ENCODE measurements at places on chromosomes 7 and 10. TPM values are rescaled to one million over a fixed set of nuclear protein-coding genes. Genes with fewer than 3 reads are reported as not detected.

DNA sequence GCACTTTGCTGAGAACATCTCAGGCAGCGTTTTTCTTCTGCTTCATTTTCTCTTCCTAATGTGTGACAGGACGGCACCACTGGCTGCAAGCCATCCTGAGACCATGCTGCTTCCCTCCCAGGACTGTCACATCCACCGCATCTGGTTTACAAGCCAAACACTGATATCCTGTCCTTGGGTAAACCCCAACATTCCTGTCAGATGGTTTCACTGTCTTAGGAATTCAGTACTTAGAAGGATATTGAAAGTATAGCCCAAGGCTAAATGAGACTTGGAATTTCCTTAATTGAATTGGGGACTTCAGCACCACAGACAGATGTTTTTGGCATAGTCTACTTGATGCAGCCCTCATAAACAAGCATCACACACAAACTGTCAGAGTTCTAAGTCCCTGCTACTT, 74.2 kb upstream of the PLXNA4 start:
- no peak for DNase-seq

DNA sequence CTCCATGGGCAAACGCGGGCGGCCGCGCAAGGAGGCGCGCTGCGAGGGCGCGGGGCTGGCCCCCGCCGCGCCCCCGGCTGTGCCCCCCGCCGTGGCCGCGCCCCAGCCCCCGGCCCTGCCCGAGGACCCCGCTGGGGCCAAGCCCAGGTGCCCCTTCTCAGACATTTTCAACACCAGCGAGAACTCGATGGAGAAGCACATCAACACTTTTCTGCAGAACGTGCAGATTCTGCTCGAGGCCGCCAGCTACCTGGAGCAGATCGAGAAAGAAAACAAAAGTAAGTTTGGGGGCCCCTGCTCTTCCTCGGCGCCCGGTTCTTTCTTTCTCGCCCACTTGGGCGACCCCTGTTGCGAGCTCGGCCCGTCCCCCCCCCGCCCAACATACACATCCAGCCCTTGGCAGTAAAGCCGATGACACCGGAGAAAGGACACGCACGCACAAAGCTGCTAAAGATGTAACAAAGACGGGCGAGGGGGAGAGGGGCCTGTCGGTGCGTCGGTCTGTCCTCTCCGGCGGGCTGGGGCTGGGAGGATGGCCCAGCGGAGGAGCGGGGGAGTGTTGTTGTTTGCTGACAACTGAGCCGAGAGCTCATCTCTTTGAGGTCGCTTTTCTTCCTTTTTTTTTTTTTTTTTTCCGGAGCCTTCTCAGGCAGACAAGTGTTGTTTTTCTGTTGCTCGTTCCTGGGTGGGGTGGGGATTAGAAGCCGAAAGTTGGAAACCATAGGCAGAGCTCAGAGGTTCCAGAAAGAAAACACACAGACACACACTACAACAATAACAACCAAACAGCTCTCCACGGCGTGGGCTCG, 604 bp downstream of the MXI1 start:
- peak; percentile 61 for DNase-seq

DNA sequence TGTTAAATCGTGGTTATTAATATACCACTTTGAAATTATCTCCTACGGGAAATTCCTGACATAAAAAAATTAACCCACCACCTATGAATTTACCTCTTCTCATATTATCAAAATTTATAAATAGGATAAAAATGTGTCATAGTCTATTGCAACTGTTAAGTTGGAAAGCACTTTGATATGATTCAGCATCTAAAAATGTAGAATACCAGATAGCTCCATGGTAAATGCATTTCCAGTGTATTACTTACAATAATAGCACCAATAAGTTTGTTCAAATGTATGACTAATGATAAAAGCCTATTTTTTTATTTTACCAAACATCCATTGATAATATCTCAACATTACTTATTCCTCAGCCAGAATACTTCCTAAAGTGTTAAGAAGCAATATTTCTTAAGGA, 13.6 kb upstream of the KCND2 start:
- DNase-seq = no peak

Gene ITIH5
- total RNA-seq = 3.8 TPM

Gene TRIM50
- 0.16 TPM for total RNA-seq

DNA sequence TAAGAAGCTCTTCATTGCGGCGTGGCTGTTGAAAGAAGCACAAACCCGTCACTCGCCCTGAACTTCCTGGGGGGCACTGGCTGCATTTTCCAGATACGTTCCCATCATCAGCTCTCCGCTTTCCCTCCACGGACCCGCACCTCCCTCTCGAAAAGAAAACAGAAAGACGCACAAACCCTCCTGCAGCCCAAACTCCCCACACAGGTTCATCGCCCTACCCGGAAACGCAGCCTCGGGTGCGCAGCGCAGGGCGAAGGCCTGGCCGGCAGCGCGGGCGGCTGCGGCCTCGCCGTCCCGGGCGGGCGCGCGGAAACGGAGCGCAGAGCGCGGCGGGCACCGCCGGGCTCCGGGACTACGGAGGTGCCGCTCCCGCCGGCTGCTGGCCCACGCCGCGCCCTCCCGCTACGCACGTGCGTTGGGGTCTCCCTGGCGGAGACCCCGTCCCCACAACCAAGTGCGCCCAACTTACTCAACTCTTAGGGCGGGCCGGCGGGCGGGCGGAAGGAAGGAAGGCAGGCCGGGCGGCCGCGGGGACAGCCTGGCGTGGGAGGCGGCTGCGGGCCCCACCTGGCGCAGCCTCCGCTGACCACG, 822 bp downstream of the ZNF800 start:
- DNase-seq = peak; percentile 22

Gene MYL10
- total RNA-seq = not detected

DNA sequence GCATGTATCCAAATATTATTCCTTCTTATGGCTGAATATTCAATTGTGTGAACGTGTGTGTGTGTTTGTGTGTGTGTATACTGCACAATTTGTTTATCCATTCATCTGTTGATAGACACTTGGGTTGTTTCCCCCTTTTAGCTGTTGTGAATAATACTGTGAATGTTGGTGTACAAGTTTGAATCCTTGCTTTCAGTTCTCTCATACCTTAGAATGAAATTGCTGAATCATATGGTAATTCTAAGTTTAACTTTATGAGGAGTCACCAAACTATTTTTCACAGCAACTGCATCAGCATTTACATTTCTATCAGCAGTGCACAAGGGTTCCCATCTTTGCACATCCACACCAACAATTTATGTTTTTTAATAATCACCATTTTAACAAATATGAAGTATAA, 86.9 kb upstream of the GATAD1 start:
- no peak for DNase-seq

- no peak for DNase-seq
These were observed 8.5 kb downstream of the ZNF138 start for GRCh38 chr7:64802699-64803098.

DNA sequence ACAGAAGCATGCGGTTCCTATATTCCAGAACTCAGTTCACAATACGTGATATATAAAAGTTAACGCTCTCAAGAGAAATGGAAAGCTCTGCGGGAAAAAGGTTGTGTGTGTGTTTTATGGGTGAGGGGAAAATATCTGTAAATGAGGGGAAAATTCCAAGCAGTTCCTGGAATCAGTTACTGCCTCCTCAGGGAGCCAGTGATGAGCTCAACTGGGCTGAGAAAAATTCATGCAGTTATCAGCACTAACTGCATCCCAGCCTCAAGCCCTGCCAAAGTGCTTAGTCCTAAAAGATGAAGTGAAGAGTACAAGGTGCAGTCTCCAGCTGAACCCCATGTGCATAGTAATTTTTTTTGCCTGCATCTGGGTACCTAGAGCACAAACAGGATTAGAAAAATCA, 191.9 kb downstream of the CDK14 start:
- no peak for DNase-seq

Measured in WTC11 (cell line).